ENCODE measurements at places on chromosomes 1 and 21. TPM values are rescaled to one million over a fixed set of nuclear protein-coding genes. Genes with fewer than 3 reads are reported as not detected.
A peak's percentile ranks its signal among the peaks of the same experiment; 100 is the strongest.

DNA sequence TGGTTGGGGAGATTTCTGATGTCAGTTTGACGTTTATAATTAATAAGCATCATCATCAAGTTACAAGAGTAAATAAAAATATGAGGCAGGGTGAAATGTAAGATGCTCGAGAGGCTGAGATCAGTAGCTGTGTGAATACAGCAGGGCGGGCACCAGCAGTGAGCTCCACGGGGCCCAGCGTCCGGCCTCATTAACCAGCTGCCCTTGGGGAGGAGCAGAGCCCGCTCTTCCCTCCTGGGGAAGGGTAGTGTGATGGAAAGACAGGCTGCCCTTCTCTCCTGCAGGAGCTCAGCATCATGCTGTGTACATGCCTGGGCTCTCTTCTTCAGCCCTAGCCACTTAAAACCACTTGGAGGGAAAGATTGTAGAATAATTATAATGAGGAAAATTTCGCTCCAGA is 23.4 kb downstream of the PDE9A start:
- no peaks in the 10 kb centered on the region for H3K36me3 ChIP-seq
- no peak for DNase-seq
- peaks cover 19% of the 10 kb centered on the region for H3K4me1 ChIP-seq

DNA sequence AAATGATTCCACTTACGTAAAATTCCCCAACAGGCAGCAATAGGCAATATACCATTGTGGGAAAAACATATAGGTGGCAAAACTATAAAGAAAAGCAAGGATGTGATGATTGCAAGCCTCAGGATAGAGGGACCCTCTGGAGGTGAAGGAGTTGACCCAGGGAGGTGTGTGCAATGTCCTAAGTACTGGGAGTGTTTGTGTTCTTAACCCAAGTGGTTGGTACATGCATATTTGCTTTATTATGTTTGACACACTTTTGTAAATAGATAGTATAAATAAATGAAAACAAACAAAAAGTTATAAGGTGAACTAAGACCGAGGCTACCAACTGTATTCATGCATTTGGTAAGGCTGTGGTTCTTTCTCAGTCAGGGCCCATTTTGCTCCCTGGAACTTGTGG is 7.5 kb downstream of the MX1 start:
- H3K27ac ChIP-seq, result no peak overlapping the region
- DNase-seq, result no peak
- no peak overlapping the region for H3K4me3 ChIP-seq
- H3K36me3 ChIP-seq, result peaks cover 72% of the 10 kb centered on the region
- H3K4me1 ChIP-seq, result no peaks in the 10 kb centered on the region
- no peaks in the 10 kb centered on the region for H3K27me3 ChIP-seq

GRCh38 chr1:239386453-239387303 is at the start of gene CHRM3:
Gene CHRM3 (plus strand): TSS chr1:239386568. CDS start chr1:239907452, 520,884 bp downstream.
- H3K4me3 ChIP-seq, result no peak within 1 kb of the TSS
- no peak within 1 kb of the TSS for H3K27ac ChIP-seq
- H3K4me1 ChIP-seq, result peaks cover 19% of the 10 kb centered on the region

- no peak overlapping the region for H3K4me3 ChIP-seq
- H3K27me3 ChIP-seq, result no peaks in the 10 kb centered on the region
Measured at GRCh38 chr1:230864441-230864840, 3.9 kb downstream of the C1orf198 start.

DNA sequence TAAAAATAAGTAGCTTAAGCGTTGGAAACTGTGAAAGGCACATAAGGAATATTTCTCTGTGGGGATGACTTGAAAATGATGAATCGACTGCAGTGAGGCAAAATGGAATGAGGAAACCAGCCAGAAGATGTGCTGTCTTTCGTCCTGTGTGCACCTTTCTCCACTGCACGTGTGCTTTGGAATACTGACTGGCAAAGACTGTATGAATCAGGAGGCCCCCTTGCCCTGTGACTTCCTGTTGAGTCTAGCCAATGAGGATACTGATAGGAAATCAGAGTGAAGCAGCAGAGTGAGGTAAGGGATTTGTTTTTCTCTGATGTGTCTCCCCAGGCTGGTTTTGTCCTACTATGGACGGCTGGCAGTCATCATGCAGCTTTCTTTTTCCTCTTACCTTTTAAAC is 118.2 kb upstream of the ADGRL4 start:
- H3K4me1 ChIP-seq, result no peaks in the 10 kb centered on the region
- H3K4me3 ChIP-seq, result no peak overlapping the region
- no peak for DNase-seq
- H3K27ac ChIP-seq, result no peak overlapping the region
- H3K27me3 ChIP-seq, result no peaks in the 10 kb centered on the region

DNA sequence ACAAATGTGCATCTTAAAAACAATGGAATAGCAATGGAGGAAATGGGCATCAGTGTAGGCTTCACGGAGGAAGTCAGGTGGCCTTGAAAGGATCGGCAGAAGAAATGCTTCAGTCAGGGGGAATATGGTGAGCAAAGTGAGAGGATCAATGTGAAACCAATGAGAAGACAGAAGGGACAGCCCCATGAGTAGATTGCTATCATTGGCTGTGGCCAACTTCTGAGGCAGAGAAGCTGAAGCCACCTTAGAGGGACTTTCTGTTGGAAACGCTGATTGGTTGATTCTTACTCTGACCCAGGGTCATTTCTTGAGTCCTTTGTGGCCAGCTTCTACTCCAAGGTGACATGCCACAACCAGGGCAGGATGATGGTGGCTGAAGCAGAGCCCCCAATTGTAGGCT is 130.7 kb upstream of the ZNF648 start:
- no peak overlapping the region for H3K27ac ChIP-seq
- H3K4me1 ChIP-seq, result no peaks in the 10 kb centered on the region
- no peak for DNase-seq

DNA sequence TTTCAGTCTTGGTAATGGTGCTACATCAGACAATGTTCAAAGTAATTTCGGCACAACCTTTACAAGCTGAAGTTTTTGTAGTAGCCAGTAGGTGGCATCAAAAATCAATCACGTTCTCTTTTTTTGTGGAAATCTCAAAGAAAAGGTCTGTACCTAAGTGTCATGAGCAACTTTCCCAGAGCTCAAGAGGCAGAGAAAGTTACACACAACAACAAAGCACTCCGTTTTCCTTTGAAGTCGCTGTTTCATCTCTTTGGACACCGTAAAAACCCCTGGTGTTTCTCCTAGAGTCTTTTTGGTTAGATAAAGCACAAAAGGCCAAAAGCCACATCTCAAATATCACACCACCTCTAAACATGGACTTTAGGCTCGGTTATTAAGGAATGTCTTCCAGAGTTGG is 131.6 kb downstream of the LHX8 start:
- no peaks in the 10 kb centered on the region for H3K36me3 ChIP-seq
- H3K4me1 ChIP-seq, result no peaks in the 10 kb centered on the region
- H3K27me3 ChIP-seq, result no peaks in the 10 kb centered on the region
- H3K27ac ChIP-seq, result no peak overlapping the region
- H3K4me3 ChIP-seq, result no peak overlapping the region

DNA sequence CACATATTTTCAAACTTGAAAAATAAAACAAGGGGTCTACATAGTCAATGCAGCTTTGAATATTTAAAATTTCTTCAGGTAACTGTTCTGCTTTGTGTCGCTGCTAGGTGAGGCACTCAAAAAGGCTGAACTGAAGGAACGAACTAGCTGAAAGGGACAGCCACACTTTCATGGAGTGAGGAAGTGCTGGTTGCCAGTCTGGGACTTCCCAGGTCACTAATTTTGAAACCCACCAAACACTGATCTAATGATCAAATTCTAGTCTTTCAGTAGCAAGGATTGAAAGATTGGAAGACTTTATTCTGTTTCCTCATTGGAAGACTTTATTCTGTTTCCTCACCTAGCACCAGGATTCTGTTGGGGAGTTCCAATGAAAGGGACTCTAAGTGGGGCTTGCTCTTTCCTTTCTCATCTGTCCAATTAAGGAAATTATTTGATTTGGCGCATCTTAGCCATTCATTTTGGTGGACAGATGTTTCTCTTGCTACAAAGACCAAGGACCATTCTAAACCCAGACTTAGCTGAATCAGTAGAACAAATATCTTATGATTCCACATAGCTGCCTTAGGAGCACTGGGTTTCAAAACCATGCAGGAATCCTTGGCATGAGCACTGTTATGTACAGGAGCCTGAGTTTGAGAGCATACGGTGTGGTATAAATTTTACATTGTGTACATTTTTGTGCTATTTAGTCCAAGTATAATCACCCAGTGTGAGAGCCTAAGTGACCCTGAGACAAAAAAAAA is 10.9 kb upstream of the ARID1A start:
- no peak overlapping the region for H3K4me3 ChIP-seq
- H3K27me3 ChIP-seq, result no peaks in the 10 kb centered on the region
- H3K27ac ChIP-seq, result no peak overlapping the region
- DNase-seq, result no peak

DNA sequence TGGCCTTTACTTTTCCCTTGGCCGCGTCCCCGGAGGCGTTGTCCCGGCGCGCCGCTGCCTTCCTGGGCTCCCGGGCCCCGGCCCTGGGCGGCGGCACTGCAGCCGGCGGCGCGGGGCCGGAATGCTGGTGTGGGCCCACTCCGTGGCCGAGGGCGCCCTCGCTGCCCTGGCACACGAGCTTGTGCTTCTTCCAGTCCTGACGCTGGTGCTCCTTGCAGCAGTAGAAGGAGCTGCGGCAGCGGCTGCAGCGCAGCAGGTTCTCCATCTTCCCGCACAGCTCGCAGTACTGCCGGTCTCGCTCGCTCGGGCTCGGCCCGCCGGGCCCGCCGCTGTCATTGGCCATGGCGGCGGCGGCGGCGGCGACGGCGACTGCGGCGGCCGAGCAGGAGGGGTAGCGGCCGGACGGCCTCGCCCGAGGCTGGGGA is 529 bp downstream of the EGLN1 start:
- H3K4me1 ChIP-seq, result peaks cover 18% of the 10 kb centered on the region
- peak overlapping the region; percentile 80 for H3K4me3 ChIP-seq
- H3K36me3 ChIP-seq, result no peaks in the 10 kb centered on the region
- peak; percentile 42 for DNase-seq
- H3K27me3 ChIP-seq, result no peaks in the 10 kb centered on the region

DNA sequence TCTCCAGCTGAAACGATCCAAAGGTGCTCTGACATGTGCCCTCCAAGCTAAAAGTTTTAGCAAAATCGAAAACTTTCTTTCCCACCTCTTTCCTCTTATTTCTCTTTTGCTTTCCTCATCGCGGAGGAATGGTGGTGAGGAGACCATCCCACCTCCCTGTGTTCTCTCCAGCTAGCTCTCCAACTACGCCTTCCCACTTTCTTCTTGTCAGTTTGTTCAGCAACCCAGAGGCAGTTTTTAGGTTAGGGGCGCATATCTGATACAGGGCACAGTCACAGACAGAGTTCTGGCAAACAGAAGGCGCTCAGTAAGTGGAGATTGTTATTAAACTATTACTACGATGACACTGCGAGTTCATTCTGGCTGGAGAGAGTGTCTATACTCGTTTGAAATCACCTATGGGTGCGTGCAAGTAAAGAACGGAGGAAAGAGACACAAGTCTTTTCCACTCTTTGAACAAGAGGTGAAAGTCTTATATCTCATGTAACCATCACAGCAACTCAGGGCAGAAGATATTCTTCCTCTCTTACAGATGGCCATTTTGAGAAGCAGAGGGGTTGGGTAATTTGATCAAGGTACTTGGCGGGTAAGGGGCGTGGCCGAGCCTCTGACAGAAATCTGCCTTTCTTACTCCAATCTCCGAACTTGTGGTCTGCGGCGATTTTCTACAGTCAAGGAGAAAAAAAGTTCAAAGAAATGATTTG is 13.9 kb downstream of the HLX start:
- no peaks in the 10 kb centered on the region for H3K36me3 ChIP-seq
- no peaks in the 10 kb centered on the region for H3K4me1 ChIP-seq
- H3K27me3 ChIP-seq, result peaks cover 28% of the 10 kb centered on the region
- H3K4me3 ChIP-seq, result no peak overlapping the region
- no peak for DNase-seq

DNA sequence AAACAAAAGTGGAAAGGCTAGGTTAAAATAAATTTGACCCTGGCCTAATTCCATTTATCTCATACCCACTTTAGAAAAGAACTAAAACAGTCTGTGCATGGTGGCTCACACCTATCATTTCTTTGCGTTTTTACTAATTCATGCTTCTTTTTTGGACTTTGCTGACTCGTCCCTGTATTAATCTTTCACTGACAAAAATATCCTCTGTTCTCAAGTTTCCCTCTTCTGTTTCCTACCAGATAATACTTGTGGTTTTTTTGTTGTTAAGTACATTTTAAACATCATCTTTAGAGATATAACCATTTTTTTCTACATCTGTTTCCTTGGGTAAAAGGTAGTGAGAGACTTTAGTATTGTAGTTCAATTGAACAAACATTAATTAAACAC is 11.5 kb downstream of the CNST start:
- peak overlapping the region; percentile 45 for H3K27ac ChIP-seq
- no peak overlapping the region for H3K4me3 ChIP-seq
- no peaks in the 10 kb centered on the region for H3K27me3 ChIP-seq
- peaks cover 2% of the 10 kb centered on the region for H3K36me3 ChIP-seq
- H3K4me1 ChIP-seq, result peaks cover 42% of the 10 kb centered on the region
- DNase-seq, result no peak

DNA sequence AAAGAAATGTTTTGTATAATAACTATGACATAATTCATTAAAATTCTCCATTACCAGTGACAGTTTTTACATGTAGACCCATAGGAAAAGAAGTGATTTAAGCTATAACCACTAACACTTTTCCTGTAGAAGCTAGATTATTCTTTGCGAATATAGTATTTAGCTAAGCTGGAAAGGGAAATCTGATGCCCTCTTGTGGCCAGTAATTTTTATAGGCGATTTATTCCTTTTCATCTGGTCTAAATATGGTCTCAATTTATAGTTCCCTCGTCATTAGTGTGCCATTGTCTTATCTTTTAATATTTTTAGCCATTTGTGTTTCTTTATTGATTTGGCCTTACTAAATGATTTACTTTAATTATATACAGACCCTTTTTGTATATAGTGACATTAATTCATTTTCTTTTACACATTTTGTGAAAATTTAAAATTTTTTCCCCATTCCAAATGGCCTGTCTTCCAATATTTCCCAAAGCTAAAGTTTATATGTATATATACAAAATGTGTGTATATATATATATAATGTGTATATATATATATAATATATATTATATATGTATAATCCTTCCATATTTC is 26.7 kb downstream of the BTG3 start:
- no peak for DNase-seq
- H3K36me3 ChIP-seq, result no peaks in the 10 kb centered on the region
- H3K27ac ChIP-seq, result no peak overlapping the region
- no peaks in the 10 kb centered on the region for H3K27me3 ChIP-seq
- no peaks in the 10 kb centered on the region for H3K4me1 ChIP-seq

DNA sequence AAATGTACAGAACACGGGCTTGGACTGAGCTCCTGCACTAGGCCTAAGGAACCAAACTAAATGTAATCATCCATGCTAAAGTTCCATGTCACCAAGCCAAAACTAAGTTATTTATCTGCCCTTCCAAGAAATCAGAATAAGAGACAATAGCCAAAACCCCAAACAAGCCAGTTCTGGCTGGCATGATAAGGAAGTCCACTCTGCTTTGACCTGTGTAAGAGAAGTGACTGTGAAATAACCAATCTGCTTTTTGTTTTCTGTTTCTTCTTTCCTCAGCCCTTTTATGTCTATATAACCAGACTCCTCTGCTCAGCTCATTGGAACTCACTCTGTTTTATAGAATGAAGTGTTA is 15.1 kb downstream of the PLPPR5 start:
- H3K4me3 ChIP-seq, result no peak overlapping the region
- H3K27me3 ChIP-seq, result no peaks in the 10 kb centered on the region
- DNase-seq, result no peak
- H3K4me1 ChIP-seq, result no peaks in the 10 kb centered on the region
- no peaks in the 10 kb centered on the region for H3K36me3 ChIP-seq

- no peaks in the 10 kb centered on the region for H3K36me3 ChIP-seq
- DNase-seq, result no peak
- no peaks in the 10 kb centered on the region for H3K4me1 ChIP-seq
- H3K4me3 ChIP-seq, result no peak overlapping the region
Measured at GRCh38 chr1:88462488-88463261, 221.4 kb upstream of the PKN2 start.

The CFHR3 gene
- total RNA-seq, result not detected

The CDC42BPA gene
- total RNA-seq, result 0.98 TPM

The SPRR4 gene
- total RNA-seq, result not detected

The PRAMEF13 gene
- not detected for total RNA-seq

The RAP1GAP gene
- total RNA-seq, result 0.18 TPM

The GNAT2 gene
- not detected for total RNA-seq

Measured in T-cell (primary cell).